H7 (cell line): ENCODE measurements at places on chromosomes 6 and 20. TPM values are rescaled to one million over a fixed set of nuclear protein-coding genes. Genes with fewer than 3 reads are reported as not detected.

DNA sequence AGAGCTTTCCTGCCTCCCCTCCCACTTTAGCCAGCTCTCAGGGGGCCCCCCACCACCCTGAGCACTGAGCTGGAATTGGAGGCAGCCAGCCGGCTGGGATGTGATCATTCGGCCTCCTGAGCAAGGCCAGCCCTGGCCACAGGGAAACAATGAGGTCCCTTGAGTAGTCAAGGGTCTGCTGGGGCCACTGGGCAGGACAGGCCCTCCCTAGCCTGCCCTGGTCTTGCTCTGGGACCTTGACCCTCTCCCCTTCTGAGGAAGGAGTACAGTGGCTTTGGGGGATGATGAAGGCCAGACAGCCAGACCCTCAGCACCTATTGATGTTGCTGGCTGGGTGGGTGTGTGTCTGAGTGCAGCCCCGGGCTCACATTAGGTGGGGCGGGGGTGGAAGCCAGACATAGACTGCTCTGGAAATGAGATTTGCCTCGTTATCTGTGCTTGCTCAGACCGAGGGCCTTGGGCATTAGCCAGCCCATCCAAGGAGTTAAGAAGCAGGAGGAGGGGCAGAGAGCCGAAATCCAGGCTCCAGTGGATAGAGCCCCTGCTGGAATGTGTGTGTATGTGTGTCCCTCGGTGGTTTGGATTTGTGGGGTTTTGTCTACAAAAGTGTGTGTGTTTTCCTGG lies 21.3 kb downstream of the CD40 start:
- DNase-seq = no peak

DNA sequence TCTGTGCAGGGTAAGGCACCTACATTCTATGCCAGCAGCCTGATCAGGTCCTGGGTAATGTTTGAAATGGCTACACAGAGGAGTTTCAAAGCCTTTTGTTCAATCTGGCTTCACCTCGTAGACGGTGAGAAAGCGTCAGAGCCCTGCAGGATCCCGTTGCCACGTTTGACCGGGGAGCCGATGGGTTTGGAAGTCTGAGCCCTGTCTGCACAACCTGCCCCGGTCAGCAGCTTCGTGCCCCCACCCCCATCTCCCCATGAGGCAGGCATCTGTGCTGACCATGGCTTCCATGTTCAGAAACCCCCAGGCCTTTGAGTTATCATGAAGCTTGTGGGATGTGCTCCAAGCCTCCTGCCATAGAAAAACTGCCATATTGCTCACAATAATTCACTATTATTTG lies 63.9 kb downstream of the PTPN1 start:
- peak; percentile 3 for DNase-seq

DNA sequence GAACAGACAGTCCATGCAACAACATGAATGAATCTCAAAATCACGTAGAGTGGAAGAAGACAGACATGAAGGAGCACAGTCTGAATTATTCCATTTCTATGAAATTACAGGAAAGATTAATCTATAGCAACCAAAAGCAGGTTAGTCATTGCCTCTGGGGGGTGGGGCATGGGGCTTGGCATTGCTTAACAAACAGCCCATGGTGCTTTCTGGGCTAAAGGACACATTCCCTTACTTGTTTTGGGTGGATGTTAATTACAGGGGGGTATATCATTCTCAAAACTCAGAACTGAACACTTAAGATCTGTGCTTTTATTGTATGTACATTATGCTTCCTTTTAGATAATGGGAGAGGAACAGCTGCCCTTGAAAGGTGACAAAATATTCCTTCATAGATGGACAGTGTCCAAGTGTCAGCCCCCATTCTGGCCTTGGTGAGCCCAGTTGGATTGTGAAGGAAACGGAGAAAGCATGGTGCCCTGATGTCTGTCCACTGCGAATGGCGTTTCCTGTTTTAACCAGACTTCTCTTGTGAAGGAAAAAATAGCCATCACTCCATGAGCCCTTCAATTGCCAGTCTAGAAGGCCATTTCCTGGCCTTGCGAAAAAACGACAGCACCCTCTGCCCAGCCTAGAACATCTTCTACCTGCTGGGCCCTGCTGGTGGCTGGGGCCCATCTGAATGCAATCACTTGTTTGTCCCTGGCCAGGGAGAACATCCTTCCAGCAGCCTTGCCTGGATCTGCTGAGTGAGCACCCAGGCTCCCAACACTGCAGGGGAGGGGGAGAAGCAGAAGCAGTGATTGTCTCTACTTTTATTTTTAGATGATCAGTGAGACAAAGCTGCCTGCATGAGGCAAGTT lies 179.7 kb downstream of the BCAS1 start:
- DNase-seq = no peak

- DNase-seq = no peak
These were observed 110.9 kb downstream of the SMLR1 start for GRCh38 chr6:130937942-130938604.

- DNase-seq = no peak
These were observed 59.6 kb upstream of the EIF2S2 start for GRCh38 chr20:34171640-34172039.

DNA sequence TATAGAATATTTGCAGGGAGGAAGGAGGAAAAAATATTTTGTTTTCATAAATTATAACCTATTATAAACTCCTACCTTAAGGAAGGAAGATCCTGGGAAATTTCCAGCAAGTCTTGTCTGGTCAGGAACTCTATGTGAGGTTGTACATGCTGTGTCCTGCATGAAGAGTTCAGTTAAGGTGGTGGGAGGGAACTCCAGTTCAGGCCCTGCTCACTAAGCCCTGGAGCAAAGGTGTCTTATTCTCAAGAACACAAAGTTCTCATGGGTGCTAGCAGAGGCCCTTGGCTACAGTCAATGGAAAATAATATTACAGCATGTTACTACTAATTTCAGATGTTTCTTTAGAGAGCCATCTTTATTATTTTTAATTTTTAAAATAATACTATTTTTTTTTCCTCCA lies 3.8 kb upstream of the OGFRL1 start:
- DNase-seq = no peak

- no peak for DNase-seq
These were observed 15.0 kb upstream of the MARCKS start for GRCh38 chr6:113842165-113842564.

DNA sequence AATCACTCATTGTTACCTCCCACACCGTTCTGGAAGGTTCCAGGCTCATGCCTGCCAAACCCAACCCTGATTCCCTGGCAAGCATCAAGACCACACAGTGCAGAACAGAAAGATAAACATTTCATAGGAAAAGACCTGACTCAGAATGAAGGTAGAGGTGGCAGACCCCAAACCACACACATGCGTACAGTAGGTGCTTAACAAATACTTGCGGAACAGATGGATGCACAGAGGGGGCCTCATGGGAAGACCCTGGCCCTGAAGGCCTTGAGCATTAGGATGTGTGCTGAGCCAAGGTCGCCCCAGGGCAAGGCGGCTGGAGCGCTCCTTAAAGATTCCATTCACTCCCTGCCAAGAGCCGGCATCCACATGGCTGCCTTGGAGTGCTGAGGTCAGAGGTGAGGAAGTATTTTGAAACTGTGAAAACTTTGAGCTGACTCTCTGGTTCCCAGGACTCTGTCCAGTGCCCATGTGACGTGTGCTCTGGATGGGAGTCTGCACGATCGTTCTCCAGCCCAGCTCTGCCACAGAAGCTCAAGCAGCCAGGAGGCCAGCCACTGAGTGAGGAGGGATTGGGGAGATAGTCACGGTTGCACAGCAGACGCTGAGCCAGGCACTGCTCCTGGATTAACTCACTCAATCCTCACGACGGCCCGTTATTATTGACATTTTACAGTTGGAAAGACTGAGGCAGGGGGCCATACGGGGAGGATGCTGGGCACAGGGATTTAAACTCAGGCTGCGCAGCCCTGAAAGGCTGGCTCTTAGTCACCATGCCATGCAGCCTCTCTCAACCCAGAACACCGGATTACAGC lies 65.5 kb upstream of the AFDN start:
- no peak for DNase-seq

DNA sequence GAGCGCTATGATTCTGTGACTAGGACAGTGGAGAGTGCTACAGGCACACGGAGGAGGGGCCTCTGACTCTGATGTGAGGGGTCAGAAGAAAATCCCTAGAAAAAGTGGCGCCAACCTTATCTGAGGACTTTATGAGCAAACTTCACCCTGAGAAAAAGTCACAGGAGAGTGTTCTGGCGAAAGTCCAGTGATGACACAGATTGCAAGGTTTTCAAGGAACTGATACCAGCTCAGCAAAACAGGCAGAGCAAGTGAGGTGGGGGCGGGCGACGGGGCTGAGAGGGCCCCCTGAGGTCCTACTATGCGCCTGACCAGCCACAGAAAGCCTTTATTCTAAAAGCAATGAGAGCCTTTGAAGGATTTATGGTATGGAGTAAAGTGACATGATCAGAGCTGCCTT lies 73.3 kb downstream of the SLC22A23 start:
- DNase-seq = no peak

DNA sequence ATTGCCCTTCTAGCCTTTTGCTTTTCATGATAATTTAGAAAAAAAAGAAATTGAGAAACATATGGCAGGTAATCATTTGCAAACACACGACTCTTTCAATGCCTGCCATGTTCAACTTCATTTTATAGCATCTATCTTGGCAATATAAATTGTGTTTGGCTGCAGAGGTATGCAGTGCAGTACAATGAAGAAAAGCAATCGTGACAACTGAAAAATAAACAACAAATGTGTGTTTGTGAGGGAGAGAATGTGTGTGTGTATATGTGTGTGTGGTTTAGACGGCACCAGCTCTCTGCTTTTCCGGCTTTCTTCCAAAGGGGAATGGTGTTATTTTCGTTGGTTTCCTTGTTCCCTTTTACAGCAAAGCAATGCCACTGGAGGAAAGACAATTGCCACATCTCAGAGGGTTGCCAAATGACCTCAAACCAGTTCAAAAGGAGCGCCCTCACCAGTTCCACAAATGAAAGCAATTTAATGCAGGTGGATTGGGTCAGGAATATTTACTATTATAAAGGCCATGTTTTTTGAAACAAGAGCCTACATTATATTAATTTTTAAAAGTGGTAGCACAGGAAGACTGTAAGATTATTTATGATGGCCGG lies 587.2 kb downstream of the PRKN start:
- no peak for DNase-seq

DNA sequence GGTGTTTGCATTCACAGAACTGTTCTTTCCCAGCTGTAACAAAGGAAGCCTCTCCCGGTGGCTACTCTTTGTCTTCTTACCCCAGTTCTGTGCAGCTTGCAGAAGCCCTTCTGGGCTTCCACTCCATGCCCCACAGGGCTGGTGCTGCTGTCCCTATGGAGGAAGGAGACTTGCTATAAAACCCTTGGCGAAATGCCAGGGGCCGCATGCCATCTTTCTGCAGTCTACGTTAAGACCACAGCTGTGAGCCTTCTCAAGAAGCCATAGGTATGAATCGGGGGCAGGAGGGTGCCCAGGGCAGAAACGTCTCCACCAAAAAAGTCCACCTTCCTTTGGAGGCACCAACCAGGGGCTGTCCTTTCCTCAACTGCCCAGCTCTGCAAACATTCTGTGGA lies 60.7 kb downstream of the PRND start:
- no peak for DNase-seq

- no peak for DNase-seq
These were observed 68.8 kb downstream of the CLIC5 start for GRCh38 chr6:45946887-45947286.

DNA sequence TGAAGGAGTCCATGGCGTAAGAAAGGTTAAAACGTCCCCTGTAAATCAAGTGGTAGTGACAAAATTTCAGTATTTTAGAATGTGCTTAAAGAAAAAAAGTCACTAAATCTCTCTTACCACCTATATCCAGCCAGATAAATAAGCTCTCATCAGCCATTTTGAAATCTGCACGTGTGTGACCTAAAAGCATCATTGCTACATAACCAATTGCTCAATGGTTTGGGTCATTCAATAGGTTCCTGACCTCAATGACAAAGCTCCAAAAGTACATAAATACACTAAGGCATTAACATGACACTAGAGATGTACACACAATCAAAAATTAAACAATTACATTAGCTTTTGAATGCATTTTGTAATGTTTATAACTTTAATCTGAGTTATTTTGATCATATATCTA lies 272.4 kb downstream of the GMDS start:
- DNase-seq = no peak

- DNase-seq = no peak
These were observed 103.1 kb upstream of the ENPP5 start for GRCh38 chr6:46273911-46274310.

DNA sequence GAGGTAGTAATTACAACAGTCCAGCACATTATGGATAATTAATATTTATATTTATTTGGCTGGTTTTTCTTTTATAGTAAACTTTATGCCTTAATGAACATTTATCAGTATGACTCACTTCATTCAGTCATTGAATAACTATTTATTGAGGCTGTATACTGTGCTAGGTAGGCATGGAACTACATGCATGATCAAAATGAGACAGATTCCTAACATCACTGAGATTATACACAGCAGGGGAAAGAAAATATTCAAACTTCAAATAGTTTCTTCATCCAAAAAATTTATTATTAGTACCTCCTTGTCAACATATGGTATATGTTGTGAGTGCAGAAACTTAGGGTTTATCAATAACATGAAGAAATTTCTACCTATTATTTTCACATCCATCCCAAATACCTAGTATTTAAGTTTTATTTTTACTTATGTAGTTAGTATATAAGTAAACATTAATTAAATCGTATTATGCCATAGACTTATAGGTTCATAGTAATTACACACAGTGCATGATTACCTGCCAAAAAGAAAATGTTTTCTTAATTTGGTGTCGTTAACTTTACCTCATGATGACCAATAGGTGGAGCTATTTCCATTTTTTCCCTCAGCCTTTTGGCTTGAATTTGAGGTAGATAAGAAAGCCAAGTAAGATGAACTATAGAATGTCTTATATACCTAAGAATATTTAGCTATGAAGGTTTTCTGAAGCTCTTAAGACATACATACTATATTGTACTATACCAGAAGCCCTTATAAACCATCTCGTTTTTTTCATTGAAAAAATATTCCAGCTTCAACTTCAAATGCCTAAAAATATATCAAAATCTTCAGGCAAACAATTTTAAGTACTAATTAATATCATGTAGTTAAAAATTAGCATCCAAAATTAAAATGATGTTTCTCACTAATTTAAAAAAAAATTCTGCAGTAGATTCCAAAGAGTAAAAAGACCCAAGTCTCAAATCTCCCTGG lies 12.5 kb upstream of the TMEM30A start:
- peak; percentile 22 for DNase-seq

The VSX1 gene
- not detected in 2 replicates for total RNA-seq

The SLC4A11 gene
- 3.1 and 4.9 TPM in 2 replicates for total RNA-seq

The C20orf144 gene
- total RNA-seq = 0.11 TPM in 1 of 2 replicates, not detected in the other

The ZC3H12D gene
- 0.03 and 0.18 TPM in 2 replicates for total RNA-seq

The IP6K3 gene
- 0.07 TPM in 1 of 2 replicates, not detected in the other for total RNA-seq

The IRAK1BP1 gene
- total RNA-seq = 4.7 and 6.2 TPM in 2 replicates

The EPPIN gene
- total RNA-seq = 0.03 TPM in 1 of 2 replicates, not detected in the other

The C20orf141 gene
- not detected in 2 replicates for total RNA-seq

The EYA2 gene
- 0.41 and 1.7 TPM in 2 replicates for total RNA-seq

The SLC17A1 gene
- total RNA-seq = not detected in 2 replicates

The PABPC1L gene
- total RNA-seq = 17.8 and 23.8 TPM in 2 replicates
